DMS 273 treated with DMSO at 0.1 percent for 48 hours (cell line): ENCODE measurements at places on chromosomes 12 and 14.
A peak's percentile ranks its signal among the peaks of the same experiment; 100 is the strongest.

DNA sequence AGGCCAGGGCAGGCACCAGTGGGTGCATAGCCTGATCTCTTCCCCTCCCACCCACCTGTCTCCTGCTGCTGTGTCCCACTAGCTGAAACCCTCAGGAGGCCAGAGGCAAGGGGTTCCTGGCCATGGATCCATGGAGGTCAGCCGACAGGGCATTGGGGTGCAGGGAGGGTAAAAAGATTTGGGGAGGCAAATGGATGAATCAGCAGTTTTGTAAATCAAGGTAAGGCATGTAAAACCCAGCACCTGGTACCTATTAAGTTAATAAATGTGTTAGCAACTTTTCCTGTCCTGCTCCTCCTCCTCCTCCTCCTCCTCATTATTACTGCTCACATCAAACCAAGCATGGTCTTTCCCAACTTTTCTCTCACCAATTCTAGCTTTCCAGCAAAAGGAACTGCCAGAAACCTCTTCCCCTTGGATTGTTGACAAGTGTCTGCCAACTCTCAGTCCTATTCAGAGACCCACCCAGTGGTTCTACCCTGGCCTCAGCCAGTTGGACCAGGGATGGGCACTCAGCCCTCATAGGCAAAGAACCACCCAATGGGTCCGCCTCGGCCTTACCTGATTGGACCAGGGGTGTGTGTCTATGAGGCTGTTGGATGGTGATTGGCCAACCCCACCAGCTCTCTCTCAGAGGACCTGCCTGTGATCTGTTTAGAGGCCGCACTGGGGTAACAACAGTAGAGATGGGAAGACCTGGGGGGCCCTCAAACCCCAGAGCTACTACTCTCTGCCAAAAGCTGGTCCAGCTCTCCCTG lies 155.7 kb upstream of the GSC start:
- no peak for DNase-seq

DNA sequence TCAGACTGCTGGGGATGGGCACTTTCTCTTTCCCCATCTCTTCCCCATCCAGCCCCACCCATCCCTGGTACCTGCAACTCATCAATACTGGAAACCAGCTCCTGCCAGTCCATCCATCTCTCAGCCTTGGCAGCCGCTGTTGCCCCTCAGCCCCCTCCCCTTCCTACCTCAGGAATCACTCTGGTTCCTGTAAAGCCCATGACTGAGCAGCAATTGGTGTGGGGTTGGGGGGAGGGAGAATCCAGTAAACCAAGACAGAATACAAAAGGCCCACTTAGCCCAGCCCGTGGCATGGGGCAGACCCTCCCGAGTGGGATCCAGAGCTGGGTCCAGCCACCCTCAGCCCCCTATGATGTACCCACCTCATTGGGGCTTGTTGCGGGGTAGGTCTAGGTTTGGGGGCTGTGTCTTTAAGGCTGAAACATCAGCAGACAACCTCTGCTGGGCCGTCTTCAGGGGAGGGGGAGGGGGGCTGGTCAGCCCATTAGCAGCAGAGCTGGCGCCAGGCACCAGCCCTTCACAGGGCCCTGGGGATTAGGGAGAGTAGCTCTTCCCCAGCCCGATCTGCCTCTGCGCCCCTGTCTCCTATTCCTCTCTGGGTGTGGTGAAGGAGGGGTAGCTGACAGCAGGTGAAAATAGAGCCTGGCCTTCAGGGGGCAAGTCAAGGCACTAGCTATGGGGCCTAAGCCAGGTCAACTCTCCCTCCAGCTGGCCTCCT lies 702 bp upstream of the PRPH start:
- no peak for DNase-seq

DNA sequence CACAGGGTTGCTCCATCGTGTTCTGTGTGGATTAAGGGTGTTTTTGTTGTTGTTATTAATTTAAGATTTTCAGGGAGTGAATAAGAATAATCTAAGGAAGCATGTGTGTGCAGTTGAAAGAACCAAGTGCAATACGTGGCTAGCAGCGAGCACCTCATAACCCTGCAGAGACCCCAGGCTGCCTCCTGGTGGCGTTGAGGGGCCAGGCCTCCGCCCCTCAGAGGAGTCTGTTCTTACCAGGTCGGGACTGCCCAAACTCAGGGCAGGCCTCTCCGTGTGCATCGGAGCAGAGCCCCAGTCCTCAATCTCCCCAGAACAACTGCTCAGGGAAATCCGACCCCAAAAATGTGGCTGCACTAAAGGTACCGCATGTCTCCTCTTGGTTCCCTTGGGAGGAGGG lies 36.8 kb downstream of the IL31 start:
- DNase-seq, result no peak

DNA sequence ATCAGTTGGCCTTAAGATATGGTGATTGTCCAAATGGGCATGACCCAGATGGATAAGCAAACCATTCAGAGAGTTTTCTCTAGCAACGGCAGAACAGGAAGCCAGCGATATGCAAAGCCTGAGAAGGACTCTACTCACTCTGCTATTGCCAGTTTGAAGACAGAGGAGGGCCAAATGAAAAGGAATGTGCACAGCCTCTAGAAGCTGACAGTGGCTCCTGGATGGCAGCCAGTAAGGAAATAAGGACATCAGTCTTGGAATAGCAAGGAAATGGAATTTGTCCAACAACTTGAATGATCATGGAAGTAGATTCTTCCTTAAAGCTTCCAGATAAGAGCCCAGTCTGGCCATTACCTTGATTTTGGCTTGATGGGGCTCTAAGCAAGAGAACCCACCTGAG lies 60.0 kb downstream of the TMTC2 start:
- DNase-seq, result no peak

- no peak for DNase-seq
These were observed 4.2 kb downstream of the RIN3 start for GRCh38 chr14:92517761-92518160.

- no peak for DNase-seq
These were observed 207.5 kb downstream of the KIF26A start for GRCh38 chr14:104345621-104346462.

DNA sequence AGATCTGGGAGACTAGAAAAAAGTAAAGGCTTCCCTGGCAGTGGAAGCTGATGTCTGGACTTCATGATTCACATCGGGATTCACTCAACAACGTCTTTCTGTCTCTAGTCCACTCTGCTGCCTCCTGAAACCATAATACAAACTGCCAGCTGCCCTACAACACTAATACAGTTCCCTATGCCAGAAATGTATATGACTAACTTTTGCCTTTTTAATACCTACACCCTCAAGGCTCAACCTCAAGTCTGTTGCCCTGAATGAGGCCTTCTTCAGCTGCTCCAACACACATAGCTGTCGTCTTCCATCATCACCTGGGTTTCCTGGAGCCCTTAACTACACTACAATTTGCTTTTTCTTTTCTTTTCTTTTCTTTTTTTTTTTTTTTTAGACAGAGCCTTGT lies 182.7 kb upstream of the BCL2L14 start:
- no peak for DNase-seq

GRCh38 chr12:125402874-125403789 lies 337.9 kb downstream of the AACS start:
- no peak for DNase-seq

GRCh38 chr12:3837049-3837448 lies 36.1 kb downstream of the PARP11 start:
- no peak for DNase-seq

DNA sequence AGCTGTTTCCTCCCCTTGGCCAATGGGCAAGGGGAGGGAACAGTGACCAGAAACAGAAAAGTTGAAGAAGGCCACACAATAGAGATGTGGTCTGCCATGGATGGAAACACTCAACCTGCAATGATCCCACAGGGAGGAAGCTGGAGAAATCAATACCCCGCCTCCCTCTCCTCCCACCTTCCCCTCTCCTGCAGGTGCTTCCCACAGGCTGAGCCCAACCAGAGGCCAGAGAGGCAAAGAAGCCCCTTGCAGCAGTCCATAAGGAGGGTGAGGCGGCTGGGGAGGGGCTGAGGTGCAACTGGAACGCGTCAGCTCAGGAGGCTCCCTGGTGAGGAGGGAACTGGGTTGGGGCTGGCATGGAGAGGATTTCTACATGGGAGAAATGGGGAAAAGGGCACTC lies 84.0 kb downstream of the RNF34 start:
- DNase-seq, result no peak

- DNase-seq, result no peak
These were observed 410.8 kb downstream of the PCNX1 start for GRCh38 chr14:71318097-71318459.

- no peak for DNase-seq
These were observed 8.3 kb downstream of the OR4K17 start for GRCh38 chr14:20118795-20119194.

GRCh38 chr12:80219345-80219744 lies 120.0 kb downstream of the OTOGL start:
- no peak for DNase-seq

DNA sequence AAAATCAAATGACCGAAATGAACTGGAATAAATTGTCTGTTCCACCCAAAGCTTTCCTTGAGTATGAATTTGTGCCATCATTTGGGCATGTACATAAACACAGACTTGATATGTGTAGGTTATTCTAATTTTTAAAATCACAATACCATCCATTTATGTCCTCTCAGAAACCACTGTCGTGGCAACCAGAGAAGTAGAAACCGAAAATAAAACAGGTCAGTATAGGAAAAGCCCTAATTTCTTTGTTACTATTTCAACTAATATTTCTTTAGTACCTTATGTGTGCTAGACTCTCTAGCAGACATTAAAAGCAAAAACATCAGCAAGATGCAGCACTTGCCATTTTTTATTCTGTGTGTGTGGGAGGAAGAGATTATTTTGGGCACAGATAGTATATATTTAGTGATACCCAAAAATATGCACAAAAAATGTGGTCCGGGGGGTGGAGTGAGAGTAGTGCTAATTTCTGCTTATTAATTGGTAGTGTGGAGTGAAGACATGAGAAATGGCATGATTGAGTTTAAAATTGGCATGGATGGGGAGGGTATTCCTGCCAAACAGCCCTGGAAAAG lies 130.8 kb upstream of the CNTN1 start:
- no peak for DNase-seq

- no peak for DNase-seq
These were observed 992.7 kb upstream of the USP15 start for GRCh38 chr12:61267474-61267873.

DNA sequence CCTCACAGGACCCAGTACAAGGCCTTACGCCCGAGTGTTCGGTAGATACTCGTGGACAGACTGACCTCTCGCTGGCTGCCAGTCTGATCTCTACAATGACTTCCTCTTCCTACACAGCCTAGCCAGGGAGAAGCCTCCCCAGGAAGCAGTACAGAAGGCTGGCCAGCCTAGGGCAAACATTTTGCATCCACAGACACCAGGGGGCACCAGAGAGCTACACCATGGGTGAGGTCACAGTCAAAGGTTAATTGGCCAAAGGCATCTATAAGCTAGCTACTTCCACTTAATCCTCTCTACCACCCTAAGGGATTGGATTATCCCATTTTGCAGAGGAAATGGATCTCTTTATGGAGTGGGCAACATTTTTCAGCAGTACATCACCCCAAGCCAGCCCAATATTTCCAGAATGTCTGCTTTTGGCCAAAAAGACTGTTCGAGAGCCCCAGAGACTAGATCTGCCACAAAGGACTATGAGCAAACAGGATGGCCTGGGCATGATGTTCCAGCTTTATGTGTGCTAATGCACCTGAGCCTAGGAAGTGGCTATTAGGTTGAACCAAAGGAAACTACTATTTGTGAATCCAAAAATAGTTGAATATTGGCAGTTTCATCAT lies 14.6 kb upstream of the PNMA1 start:
- no peak for DNase-seq

DNA sequence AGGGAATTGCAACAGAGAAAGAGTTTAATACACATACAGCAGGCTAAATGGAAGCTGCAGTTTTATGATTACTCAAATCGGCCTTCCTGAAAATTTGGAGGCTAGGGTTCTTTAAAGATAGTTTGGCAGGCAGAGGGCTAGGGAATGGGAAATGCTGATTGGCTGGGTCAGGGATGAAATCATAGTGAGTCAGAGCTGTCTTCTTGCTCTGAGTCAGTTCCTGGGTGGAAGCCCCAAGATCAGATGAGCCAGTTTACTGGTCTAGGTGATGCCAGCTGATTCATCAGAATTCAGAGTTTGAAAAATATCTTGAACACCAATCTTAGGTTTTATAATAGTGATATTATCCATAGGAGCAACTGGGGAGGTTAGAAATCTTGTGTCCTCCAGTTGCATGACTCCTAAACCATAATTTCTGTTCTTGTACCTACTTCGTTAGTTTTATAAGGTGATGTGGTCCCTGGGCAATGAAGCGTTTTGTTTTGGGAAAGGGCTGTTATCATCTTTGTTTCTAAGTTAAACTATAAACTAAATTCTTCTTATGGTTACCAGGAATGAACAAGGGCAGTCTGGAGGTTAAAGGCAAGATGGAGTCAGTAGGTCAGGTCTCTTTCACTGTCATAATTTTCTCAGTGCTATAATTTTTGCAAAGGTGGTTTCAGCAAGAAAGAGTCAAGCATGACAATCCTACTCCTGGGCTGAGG lies 257.8 kb upstream of the CCDC196 start:
- no peak for DNase-seq

DNA sequence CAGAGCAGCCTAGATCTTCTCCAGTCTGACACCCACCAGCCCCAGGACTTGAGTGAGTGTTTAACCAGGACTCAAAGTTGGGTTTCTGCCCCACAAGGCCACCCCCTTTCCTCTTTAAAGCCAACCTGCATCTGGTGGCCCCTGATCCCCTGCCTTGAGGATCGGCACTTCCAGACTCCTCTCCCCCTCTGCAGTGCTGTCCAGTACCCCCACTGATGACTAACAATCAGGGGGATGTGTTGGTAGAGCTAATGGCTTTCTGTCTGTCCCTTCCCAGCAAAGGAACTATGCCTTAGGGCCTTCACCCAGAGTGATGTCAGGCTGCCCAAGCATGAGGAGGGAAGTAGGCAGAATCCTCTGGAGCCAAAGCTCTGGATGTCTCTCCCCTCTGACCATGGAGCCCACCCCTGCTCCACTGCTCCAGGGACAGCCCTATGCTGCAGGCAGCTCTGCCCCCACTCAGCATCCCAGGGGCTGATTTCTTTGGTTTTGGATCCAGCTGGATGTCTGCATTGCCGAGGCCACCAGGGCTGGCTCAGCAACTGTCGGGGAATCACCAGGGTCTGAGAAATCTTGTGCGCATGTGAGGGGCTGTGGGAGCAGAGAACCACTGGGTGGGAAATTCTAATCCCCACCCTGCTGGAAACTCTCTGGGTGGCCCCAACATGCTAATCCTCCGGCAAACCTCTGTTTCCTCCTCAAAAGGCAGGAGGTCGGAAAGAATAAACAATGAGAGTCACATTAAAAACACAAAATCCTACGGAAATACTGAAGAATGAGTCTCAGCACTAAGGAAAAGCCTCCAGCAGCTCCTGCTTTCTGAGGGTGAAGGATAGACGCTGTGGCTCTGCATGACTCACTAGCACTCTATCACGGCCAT lies 42.9 kb downstream of the DAD1 start:
- no peak for DNase-seq

DNA sequence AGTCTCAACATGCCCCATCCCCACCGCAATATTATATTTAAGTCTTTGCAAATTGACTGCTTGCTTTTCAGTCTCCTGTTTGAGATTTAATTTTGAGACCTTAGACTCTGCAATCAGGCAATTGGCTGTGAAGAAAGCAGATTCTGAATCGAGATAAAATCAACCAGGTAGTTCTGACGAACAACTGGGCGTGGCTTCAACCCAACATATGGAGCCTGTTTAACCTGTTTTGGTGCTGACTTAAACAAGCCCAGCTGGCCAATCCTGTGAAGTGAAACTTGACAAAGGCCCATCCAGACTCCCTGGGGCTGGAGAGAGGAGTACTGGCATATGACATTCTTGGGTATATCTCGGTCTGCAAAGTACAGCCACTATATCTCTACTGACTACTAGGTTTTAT lies 9.8 kb upstream of the CIPC start:
- DNase-seq, result peak; percentile 64

- DNase-seq, result no peak
These were observed 49.3 kb downstream of the FOXN3 start for GRCh38 chr14:89367779-89368120.

GRCh38 chr12:131047789-131048610 lies 94.3 kb downstream of the ADGRD1 start:
- no peak for DNase-seq
